Fibroblast of villous mesenchyme (primary cell): ENCODE measurements at places on chromosomes 6 and 20. TPM values are rescaled to one million over a fixed set of nuclear protein-coding genes. Genes with fewer than 3 reads are reported as not detected.

TMEM244 gene
- total RNA-seq = not detected in 2 replicates

BNIP5 gene
- total RNA-seq = not detected in 2 replicates

SPATS1 gene
- not detected in 2 replicates for total RNA-seq

ELOVL2 gene
- total RNA-seq = 1.6 and 2.6 TPM in 2 replicates

RNF182 gene
- total RNA-seq = 3.2 and 6.9 TPM in 2 replicates

MLN gene
- total RNA-seq = not detected in 2 replicates

SLC17A3 gene
- total RNA-seq = not detected in 2 replicates

OR2B6 gene
- total RNA-seq = not detected in 2 replicates

TMEM217 gene
- total RNA-seq = 2.9 and 3.5 TPM in 2 replicates

BPIFB2 gene
- not detected in 2 replicates for total RNA-seq

GABRR1 gene
- total RNA-seq = not detected in 2 replicates

ARMH2 gene
- not detected in 2 replicates for total RNA-seq

GNAS-AS1 gene
- total RNA-seq = 0.43 and 0.64 TPM in 2 replicates

OOEP gene
- total RNA-seq = under 0.01 and 0.32 TPM in 2 replicates

EDN3 gene
- total RNA-seq = not detected in 2 replicates

CCDC170 gene
- 1.6 and 3.9 TPM in 2 replicates for total RNA-seq

RAET1G gene
- total RNA-seq = 1.3 TPM in 2 replicates
